ENCODE measurements at places on chromosomes 16 and 17. TPM values are rescaled to one million over a fixed set of nuclear protein-coding genes. Genes with fewer than 3 reads are reported as not detected.

- no peak for DNase-seq
Measured at GRCh38 chr17:55546991-55547664, 35.9 kb upstream of the SMIM36 start.

Gene EVPLL
- polyA plus RNA-seq, result not detected

GRCh38 chr17:44308320-44308818 lies at the start of gene RUNDC3A:
Gene RUNDC3A (plus strand): TSS chr17:44308601. CDS start chr17:44308833, 232 bp downstream.
- DNase-seq, result peak; percentile 100

- peak; percentile 19 for DNase-seq
Measured at GRCh38 chr17:41583137-41584127, 3.3 kb downstream of the KRT14 start.

Gene NAGS
- polyA plus RNA-seq, result 0.28 TPM

Gene GRAPL
- polyA plus RNA-seq, result not detected

Gene ODAD4
- polyA plus RNA-seq, result 0.22 TPM

DNA sequence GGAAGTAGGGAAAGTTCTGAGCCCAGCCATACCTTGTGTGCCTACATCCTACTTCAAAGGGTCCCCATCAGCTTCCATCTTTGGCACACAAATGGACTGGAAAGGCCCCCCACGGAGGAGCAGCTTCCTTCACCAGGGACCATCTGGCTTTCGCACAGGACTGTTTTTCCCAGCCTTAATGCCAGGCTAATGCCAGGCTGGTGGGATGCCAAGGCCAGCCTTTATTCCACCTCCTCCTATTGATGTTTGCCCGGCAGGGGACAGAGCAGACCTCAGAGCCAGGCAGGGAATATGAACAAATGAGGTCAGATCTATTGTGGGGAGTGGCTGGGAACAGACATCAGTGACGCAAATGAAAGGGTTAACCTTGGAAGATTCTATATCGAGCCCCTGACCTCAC lies 5.7 kb downstream of the GPR179 start:
- no peak for DNase-seq

Gene TNFSF12
- polyA plus RNA-seq, result 0.95 TPM

DNA sequence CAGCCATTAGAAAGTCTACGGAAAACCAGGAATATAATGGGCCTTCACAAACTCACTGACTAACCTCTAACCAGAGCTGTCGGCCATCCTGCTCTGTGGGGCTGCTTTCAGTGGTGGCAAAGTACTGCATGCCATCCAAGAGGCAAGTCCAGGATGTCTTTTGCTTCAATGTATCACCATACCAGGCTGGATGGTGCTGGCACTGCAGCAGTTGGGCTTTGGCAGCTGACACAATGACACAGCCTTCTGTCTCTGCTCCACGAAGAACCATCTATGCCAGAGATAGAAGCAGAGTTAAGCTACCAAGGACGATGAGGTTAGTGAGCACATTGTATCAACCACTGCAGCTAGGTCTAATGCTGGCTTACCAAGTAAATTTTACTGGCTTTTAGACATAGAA lies 9.7 kb upstream of the RSKR start:
- DNase-seq, result no peak

- no peak for DNase-seq
Measured at GRCh38 chr16:27408602-27409031, 6.6 kb downstream of the IL21R start.

DNA sequence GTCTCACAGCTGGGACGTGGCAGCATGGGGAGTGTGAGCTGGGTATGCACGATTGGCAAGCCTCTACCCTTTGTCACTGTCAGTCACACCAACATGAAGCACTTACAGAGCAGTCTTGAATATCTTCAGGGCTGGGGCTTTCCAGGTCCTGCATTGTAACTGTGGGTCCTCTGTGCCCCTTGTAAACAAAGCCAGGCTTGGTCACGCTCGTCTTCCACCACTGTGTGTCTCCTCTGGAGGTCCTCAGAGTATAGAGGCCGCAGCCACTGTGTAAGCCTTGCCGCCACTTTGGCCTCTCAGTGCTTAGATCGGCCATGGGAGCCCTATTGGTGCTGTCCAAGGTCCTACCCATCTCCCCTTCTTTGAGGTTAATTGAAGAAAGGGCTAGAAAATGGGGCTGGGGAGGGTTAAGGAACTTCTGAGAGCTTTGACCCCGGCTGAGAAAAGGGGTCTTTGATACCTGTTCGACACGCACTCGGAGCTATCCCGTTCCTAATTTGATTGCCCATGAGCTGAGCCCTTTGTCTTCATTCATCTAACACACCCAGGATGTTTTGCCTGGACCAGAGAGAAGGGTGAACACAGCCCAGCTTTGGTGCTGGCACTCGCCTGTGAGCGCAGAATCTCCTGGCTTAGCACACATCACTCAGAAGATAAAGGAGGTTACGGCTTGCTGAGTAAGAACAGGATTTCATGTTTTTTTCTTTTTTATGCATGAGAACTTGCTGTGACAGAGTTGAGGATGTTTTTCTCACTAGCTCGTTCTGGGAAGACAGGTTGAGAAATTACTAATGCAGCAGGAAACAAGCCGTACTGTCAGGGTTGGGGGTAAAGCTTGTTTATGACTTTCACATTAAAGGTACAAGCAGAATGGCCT lies 267.9 kb downstream of the CPPED1 start:
- peak; percentile 34 for DNase-seq

- peak; percentile 31 for DNase-seq
Measured at GRCh38 chr16:9566099-9566498, 474.7 kb downstream of the HAPSTR1 start.

- DNase-seq, result no peak
Measured at GRCh38 chr16:67023689-67024088, 5.3 kb upstream of the CBFB start.

Gene TP53TG3D
- polyA plus RNA-seq, result 3.9 TPM

Gene ASGR1
- 0.64 TPM for polyA plus RNA-seq

DNA sequence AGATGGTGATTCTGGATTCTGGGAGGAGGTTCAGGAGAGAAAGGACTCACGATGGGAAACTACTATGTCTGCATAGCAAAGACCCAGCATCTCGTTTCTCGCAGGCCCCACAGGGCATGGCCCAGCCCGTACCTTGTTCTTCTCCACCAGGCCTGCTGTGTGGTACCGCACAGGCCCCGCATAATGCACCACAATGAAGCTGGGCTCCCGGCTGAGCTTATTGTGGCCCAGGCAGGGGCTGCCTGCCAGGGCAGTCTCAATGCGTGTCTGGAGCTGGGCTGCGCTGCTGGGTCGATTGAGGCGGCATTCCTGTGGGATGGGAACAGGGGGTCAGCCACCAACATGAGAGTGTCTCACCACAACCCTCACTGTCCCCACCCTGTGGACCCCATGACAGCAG lies 20.4 kb downstream of the ZNHIT3 start:
- DNase-seq, result no peak

GRCh38 chr17:32283745-32284201 lies 18.1 kb downstream of the RHBDL3 start:
- peak; percentile 63 for DNase-seq

DNA sequence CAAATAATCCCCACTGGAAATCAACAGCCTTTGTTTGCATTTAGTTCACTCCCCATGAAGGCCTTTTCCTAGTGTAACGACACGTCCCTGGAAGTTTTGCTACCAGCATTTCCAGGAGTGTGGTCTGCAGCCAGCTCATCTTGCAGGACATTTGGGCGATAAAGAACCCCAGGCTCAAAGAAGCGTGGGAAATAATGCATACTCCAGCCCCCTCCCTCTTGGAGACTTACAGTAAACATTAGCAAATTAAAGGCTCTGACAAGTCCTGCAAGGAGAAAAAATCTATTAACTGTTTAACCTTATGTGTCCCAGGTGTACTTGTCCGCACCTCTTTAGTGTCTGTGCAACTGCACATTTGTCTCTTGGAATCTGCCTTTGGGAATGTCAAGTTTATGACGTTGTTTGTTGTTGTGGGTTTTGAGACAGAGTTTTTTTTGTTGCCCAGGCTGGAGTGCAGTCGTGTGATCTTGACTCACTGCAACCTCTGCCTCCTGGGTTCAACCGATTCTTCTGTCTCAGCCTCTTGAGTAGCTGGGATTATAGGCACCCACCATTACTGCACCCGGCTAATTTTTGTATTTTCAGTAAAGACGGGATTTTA lies 131.1 kb downstream of the ABCC1 start:
- no peak for DNase-seq

GRCh38 chr16:86087896-86088230 lies 188.9 kb downstream of the IRF8 start:
- no peak for DNase-seq
